Left lobe of liver (tissue), 2 donors: ENCODE measurements at places on chromosomes 13 and 19.

- DNase-seq: no peak
Observed at GRCh38 chr19:17985037-17985818, 18.3 kb downstream of the KCNN1 start.

DNA sequence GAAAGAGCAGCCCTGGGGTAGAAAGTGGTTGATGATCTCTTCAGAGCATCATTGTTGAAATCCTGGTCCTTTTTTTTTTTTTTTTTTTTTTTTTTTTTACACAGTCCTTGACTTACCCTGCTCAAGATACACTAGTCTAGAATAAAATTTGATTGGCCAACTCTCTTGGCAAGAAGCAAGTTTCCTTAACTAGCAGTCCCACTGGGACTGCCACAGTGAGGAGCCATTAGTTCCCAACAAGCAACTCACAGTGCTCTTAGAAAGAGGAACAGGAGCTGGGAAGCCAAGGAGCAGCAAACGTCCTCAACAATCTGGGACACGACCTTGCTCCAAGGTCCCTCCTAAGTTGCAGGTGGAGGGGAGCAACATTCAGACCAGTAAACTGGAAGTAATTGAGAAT, 47.9 kb upstream of the INTS6 start:
- DNase-seq: no peak

DNA sequence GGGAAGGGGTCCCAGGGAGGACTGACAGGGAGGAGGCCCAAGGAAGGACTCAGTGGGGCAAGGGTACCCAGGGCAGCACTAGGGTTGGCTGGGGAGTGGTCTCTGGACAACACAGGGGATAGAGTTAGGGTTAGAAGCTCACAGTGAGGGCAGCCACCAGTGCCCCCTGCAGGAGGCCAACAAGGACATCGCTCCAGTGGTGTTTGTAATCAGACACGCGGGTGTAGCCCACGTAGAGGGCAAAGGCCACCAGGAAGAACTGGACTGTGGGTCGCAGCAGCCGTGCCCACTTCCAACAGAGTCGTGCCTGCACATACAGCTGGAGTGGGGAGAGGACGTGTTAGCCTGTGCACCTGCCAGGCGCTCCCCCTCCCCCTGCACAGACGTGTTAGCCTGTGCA, 9.2 kb downstream of the PLPP2 start:
- no peak for DNase-seq

- DNase-seq: no peak
Observed at GRCh38 chr13:41500511-41500910, 43.2 kb downstream of the RGCC start.

DNA sequence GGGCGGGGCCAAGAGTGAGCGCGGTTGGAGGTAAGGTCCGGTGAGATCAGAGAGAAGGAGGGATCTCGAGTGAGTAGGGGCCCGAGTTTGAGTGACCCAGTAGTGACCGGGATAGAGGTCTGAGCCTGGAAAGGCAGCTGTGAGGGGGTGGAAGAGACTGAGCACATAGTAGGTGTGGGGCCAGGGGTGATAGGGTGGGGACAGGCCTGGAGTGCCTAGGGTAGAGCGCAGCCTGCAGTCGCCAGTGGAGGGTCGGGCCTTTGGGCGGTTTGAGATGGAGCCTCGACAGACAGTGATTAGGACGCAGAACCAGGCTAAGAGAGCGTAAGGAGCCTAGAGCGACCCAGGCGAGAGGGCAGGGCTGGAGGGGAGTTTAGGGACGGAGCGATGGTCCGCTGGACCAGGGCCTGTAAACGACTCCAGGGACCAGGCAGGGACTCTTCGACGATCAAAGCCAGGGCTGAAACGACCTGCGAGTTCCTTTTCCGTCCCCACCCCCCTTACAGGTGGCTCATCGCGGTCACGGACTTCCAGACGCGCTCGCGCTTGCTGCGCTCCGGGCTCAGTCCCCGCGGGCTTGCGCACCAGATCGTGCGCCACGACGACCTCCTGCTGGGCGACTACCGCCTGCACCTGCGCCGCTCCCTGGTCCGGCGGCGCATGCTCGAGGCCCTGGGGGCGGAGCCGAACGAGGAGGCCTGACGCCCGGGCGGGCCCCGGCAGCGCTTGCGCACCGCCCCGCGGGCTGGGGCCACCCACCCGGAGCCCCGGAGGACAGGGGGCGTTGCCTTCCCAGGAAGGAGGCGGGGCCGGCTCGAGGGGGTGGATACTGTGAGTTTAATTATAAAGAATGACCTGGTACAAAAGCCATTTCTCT, 9.4 kb downstream of the C19orf81 start:
- DNase-seq: no peak

DNA sequence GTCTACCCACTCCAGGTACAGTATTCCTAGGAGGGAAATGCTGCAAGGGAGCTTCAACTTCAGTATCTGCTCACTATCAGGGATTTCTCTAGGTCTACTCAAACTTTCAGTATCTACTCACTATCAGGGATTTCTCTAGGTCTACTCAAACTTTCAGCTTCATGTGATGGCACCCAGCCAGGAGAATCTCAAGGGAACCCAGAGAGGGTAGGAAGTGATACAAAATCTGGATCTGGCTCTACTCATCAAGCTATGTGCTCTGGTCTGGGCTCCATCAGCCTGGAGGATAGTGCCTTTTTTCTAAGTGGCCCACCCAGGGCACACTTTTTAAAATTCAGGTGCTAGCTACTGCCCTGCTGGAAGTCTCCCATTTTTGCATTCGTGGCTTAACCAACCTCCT, 52.3 kb upstream of the FNDC3A start:
- no peak for DNase-seq

DNA sequence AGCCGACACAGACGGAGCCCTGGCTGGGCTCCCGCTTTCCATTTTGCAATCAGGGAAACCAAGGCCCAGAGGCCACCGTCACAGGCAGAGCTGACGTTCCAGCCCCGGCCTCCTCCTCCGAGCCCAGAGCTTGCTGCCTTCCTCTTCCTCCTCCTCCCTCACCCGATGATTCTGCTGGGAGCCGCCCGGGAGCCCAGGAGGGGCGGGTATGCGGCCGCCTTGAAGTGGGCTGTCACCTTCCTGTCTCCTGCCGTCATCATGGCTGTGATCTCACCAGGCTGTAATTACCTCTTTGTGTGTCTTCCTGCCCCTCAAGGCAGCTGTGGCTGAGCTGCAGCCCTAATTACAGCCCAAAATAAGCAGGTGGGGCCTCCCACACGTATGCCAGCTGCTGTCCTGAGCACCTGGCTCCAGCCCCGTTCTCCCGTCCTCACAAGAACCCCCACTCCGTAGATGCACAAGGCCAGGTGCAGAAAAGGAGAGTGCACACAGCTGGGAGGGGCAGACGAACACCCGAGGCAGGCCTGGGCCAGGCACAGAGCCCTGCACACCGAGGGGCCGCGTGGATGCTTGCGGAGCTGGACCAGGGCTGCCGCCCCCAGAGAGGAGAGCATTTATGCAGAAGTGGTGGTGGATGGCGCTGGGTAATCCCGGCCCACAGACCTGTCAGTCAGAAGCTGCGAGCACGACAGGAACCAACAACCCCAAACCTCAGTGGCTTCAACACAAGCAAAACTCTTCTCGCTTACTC, 4.0 kb downstream of the TPGS1 start:
- no peak for DNase-seq

- DNase-seq: no peak
Observed at GRCh38 chr13:103517768-103518102, 451.5 kb upstream of the SLC10A2 start.

DNA sequence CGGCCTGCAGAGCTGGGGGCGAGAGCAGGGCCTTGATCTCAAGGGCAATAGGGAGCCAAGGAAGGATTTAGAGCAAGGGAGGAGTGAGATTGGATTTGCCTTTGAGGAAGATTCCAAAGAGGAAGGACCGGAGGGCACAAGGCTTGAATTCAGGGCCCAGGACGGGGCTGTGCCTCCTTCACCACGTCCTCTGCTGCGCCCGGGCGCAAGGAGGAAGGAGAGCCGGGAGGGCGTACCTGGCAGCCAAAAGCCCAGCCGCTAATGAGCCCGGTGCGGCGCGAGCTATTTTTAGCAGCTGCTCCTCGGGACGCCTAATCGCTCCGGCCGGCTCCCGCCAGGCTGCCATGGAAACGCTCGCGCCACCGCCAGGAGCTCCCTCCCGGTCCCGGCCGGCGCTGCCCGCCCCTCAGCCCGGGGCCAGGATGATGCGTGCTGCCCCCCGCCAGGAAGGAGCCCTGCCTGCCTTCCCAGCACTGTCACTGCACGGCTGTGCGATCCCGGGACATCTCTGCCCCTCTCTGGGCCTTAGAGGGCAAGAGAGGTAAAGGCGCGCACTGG, 31.3 kb downstream of the TINCR start:
- no peak for DNase-seq

DNA sequence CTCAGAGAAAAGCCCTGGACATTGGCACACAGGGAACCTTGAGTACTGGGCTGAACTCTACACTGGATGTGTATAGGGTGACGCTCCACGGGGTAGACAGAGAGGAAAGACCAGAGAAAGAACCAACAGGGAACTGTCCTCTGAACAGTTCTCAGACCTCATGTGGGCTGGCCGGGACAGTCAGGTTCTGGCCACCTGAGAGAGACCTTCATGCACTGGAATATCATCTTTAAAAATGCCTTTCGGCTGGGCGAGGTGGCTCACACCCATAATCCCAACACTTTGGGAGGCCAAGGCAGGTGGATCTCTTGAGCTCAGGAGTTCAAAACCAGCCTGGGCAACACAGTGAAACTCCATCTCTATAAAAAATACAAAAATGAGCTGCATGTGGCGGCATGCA, 143.8 kb upstream of the GJB6 start:
- DNase-seq: no peak

DNA sequence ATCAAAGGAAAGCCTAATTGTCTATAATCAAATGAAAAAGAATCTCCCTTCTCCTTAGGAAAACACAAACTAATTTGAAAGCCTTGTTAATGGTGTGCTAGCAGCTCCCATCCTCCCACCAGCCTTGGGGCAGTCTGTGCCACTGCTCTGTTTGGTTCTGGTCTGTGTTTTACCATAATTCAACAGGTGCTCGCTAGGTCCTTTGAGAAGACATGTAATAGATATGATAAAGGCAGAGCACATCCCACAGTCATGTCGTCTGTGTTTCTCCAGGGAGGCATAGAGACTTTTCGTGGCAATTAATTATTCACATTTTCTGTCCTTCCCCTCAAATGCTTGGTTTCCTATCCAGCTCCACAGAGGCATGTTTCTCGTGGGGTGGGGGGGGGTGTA, 23.8 kb downstream of the FAM124A start:
- no peak for DNase-seq

DNA sequence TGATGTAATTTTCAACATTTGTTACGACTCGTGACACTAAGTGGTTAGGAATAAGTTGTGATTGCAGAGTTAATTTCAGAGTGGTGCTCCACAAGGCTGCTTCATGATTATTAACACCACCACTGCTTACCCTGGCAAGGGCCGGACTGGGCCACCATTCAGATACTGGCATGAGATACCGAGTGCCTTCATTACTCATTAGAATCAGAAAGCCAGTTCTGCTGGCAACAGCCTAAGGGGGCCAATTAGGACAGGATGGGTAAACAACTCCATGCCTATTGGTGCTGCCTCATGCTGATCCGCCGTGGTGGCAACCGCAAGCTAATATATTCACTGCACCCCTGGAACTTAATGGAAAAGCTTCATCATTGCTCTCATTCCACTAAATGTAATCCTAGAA, 575.1 kb downstream of the EFNB2 start:
- DNase-seq: no peak

DNA sequence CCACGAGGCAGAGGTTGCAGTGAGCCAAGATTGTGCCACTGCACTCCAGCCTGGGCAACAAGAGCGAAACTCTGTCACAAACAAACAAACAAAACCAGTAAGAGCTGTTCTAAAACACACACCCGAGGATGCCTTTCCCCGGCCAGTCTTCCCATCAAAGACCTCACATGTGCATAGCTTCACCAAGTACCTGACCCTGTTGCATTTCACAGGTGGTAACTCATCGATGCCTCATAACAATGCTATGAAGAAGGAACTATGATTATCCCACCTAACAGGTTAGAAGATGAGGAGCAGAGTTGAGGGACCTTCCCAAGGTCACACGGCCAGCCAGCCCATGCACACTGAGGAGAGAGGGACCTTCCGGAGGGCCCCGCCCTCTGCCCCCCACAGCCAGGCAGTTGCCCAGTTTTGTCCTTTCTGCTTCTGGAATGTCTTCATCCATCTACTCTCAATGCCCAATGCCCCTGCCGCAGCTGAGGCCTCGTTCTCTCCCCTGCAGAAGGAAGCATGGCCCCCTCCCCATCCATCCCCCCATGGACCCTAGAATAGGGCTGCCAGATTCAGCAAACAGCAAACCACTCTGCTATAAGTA, 16.8 kb upstream of the LENG8 start:
- no peak for DNase-seq

DNA sequence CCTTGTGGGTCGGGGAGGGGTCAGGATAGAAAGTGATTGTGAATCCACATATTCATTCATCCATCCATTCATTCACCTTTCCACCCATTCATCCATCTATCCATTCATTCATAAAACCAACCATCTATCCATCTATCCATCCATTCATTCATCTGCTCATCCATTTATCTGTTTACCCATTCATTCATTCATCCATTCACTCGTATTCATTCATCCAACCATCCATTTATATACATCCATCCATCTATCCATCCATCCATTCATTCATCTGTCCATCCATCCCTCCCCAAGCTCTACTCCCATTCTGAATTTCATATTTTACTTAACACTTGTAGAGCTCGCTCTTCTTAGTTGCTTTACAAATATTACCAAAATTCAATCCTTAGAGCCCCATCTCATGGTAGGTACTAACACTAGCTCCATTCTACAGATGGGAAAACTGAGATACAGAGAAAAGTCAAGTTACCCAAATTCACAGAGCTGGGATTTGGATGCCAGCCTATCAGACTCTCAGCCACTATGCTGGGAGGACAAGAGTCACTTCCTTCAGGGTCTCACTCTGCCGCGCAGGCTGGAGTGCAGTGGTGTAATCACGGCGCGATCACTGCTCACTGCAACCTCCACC, 37.6 kb downstream of the PIN1 start:
- DNase-seq: no peak
